Daoy (cell line): ENCODE measurements at places on chromosomes 3 and 15.
A peak's percentile ranks its signal among the peaks of the same experiment; 100 is the strongest.

GRCh38 chr15:59401824-59402569 lies 29.3 kb upstream of the MYO1E start:
- DNase-seq = no peak

GRCh38 chr15:79881254-79881653 lies 15.6 kb downstream of the MTHFS start:
- DNase-seq = no peak

DNA sequence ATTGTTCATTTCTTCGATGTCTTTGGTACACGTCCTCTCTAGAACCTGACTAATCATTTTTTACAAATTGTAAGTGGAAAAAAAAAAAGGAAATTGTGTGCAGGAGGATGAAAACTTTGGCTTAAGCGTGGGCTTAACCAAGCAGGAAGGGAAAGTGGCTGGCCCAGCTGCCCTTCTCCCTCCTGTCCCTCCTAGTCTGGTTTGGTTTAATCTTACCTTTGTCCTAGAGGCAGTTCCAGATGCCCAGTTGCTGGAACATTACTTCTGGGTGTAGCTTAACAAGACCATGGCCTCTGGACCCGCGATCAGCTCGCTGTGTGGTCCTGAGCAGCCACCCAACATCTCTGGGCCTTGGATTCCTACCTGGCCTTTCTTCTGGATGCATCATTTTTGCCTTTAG lies 15.4 kb downstream of the PAQR5 start:
- DNase-seq = no peak

DNA sequence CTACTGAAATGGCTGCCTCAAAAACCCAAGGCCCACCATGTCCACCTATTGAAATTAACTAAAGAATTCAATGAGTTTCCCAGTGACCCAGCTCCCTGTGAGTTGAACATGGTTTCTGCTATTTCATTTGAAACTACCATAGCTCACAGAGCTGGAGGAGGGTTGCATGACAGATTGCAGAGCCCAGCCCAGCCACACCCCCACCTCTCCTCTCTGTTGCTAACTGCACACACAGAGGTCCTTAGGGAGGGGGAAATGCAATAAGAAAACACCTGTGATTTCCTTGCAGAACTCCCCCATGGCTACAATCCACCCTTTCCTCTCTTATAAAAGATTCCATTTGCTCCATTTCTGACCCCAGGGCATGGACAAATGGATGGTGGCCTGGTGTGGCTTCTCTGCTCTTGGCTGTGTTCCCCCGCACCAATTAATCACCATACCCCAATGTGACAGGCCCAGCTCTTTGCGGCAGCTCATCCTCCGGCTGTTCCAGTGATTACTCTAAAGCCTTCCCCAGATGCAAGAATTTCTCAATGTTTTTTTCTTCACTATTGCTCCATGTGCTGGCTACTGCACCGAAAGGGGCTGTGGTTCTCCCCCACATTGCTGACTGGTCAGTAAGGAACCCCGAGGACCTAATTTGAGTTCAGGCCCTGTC lies 208.4 kb upstream of the KBTBD8 start:
- DNase-seq = no peak

DNA sequence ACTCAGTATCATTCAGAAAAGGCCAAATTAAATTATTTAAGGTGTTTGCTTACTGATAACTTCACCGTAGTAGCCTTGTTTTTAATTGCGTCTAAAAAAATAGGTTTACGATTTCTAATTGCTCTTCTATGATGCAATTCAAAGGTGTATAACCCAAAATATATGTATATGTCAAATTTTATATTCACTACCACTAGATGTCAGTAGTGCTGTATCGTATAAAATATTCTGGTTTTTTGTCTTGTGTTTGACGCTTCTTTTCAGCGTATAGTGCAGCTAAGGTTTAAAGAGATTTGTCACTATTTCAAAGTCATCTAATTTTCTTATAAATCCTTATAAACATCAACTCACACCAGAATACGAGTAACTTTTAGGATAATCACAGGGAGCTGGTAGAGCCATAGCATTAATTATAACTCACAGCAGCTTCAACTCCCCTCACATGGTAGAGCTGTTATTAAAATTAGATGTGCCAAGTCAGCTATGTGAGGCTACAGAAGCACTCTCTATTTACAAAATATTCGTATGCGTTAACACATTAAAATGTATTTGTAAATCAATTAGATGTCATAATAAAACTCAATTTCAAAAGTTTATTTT lies 3.5 kb downstream of the PFN2 start:
- DNase-seq = peak; percentile 21

DNA sequence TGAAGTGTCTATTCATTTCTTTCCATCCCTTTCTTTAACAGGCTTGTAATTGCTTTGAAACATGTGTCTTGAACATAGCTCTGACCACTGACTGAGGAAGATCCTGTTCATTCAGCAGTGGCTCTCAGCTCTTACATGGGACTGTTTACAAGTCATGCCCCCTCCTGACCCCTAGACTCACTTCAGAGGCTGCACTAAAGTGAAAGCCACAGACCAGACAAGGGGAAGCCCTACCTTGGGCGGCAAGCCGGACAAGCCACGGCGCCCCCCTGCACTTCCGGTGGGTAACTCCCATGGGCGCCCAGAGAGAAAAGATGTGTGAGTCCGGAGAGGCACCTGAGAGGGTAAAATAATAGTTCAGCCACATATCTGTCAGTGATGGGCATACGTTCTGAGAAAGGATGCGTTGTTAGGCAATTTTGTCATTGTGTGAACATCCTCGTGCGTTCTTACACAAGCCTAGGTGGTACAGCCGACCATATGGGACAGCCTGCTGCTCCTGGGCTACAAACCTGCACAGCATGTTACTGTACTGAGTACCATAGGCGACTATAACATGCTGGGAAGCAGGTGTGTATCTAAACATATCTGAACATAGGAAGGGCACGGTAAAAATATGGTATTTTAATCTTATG lies 116.2 kb downstream of the CHSY1 start:
- no peak for DNase-seq

- no peak for DNase-seq
These were observed 80.5 kb downstream of the CRTC3 start for GRCh38 chr15:90610190-90610589.

DNA sequence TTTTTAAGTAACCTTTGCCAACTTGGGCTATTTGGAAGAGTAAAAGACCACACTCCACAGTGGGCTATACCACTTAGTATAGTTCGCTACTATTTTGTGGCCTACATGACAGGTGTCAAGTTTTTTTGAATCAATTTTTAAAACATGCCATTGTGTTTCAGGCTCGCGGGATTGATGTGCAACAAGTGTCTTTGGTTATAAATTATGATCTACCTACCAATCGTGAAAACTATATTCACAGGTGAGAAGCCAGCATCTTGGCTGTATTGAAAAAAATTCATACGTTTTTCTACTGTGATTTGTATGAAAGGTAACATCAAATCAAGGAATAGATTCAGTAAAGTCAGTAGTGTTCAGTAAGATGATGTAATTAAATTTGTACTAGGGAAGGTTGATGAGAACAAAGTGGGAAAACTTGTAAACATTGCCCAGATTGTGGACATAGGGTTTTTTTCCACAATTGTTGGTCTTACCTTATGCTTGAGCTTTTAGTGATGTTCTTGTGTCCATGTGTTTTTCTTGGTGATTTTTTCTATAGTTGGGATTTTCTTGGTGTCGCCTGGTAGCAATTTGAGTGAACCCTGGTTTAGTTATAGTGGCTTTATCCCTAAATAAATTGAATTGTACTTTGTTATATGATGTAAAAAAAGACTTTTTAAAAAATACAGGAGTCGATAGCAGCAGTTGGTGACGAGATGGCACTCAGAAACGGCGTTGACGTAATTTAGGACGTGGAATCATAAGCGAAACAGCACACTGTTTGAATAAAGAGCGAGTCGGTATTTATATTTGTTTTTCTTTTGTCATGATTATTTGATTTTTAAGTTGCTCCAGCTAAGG lies 4.5 kb downstream of the EIF4A2 start:
- no peak for DNase-seq

- no peak for DNase-seq
These were observed 283.8 kb downstream of the C3orf38 start for GRCh38 chr3:88433568-88433967.

GRCh38 chr15:63941698-63942465 lies 104.4 kb downstream of the DAPK2 start:
- no peak for DNase-seq

- DNase-seq = no peak
These were observed 42.9 kb downstream of the FNDC3B start for GRCh38 chr3:172082269-172082668.

DNA sequence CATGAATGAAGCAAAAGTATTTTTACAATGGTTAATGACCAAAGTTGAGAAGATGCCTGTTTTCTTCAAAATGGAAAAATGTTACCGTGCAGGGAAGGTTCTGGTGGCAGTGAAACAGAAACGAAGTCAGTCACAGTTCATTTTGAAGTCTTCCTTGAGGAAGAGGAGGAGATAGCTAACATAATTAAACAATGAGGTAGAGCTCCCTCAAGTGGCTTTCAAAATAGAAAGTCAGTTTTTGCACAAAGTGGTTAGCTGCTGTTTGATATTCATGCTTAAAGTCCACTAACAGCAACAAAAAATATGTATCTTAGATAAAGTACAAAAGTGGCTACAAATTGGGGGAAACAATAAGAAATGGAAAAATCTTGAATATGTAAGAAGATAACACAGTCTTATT lies 87.3 kb downstream of the TFG start:
- peak; percentile 18 for DNase-seq

DNA sequence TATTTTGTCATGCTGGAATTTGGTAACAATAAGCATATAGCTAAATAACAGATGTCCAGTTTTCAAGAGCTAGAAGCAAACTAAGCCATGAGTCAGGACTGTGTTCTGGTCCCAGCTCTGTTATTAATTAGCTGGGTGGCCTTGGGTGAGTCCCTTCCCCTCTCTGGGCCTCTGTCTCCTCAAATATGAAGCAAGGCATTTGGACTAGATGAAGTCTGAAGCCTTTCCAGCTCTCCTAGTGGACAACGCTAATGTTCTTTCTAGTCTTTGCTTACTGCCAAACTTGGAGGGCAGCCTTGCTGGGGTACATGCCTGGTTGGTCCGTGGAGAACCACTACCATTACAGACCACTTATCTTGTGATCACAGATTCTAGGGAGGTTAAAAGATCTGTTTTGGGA lies 127.6 kb downstream of the DUT start:
- no peak for DNase-seq

GRCh38 chr3:50100956-50101845 lies 12.5 kb downstream of the RBM5 start:
- no peak for DNase-seq

- DNase-seq = no peak
These were observed 141.6 kb downstream of the THRB start for GRCh38 chr3:24352893-24353553.

- DNase-seq = no peak
These were observed 3.5 kb downstream of the TBL1XR1 start for GRCh38 chr3:177193688-177194268.

DNA sequence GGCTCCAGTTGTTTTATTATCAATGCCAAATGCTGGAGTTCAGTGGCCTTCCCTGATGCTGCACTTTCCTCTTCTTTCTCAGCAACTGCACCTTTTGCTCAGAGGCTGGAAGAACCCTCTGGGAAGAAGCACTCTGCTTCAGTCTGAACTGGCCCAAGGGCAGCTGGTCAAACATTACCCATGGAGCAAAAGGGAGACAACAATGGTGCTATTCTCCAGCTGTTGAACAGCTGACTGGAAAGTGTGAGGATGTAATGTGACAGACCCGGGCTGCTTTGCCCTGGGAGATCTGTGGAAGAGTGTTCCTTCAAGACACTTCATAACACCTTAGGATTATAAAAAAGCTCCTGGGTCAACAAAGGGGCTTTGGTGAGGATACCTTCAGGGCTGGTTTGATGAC lies 84.9 kb downstream of the EPHB1 start:
- DNase-seq = no peak

DNA sequence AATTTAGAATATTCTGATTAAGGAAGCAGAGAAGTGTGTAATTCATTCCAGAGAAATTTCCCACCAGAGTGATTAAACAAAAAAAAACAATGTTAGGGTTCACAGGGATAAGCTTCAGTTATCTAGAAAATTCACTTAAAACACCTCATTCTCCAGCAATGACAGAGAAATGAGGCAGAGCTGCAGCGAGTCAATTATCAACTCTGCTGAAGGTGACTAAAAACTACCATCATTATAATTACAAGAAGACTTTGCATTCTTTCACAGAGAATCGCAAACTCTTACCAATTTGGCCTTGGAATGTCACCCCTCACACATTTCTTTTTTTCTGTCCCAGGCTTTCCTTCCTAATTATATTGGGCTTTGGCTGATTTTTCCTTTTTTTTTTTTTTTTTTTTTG lies 117.1 kb downstream of the RAB11A start:
- no peak for DNase-seq

DNA sequence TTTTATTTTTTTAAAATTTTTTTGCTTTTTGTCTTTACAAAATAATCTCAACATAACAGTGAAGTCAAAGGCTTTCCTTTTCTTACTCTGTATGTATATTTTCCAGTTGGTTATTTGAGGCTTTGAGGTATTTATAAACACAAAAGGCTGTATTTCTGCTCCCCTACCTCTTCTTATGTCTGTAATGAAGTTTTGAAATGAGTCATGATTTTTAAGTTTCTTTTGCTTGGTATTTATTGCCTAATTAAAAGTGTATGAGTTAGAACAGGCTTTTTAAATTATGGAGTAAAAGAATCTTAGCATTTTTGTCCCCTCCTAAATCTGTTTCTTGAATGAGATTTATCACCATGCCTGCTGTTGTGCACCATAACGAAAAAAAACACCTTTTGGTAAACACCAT lies 66.0 kb downstream of the DCUN1D1 start:
- no peak for DNase-seq

GRCh38 chr3:120552184-120553172 lies 43.7 kb upstream of the NDUFB4 start:
- DNase-seq = no peak

GRCh38 chr3:64600246-64600950 lies 87.4 kb downstream of the ADAMTS9 start:
- no peak for DNase-seq

DNA sequence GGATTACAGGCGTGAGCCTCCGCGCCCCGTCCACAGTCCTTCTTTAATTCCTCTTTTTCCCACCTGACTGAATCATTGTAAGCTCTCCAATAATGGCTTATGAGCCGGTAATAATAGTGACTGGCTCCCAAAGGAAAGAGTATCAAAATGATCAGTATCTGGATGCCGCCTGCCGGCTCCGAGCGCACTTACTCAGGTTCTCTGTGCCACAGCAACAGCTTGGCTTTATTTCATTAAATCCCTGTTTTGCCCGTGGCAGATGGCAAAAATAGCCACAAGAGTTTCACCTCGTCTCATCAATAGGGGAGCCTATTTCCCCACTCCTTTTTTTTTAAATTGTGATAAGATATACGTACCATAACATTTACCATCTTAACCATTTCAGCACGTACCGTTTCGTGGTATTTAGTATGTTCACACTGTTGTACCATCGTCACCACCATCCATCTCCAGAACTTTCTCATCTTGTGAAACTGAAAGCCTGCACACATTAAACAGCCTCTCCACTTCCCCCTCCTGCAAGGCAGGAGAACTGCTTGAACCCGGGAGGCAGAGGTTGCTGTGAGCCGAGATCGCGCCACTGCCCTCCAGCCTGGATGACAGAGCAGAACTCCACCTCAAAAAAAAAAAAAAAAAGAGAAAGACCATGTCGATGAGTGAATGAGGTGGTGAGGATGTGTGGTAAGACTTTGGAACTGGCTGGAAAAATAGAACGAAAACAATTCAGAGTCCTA lies 80.7 kb upstream of the DLG1 start:
- no peak for DNase-seq
